ENCODE measurements at places on chromosomes 13 and 19.

GRCh38 chr19:58549664-58550361 lies 5.1 kb downstream of the CHMP2A start:
- DNase-seq, result no peak

DNA sequence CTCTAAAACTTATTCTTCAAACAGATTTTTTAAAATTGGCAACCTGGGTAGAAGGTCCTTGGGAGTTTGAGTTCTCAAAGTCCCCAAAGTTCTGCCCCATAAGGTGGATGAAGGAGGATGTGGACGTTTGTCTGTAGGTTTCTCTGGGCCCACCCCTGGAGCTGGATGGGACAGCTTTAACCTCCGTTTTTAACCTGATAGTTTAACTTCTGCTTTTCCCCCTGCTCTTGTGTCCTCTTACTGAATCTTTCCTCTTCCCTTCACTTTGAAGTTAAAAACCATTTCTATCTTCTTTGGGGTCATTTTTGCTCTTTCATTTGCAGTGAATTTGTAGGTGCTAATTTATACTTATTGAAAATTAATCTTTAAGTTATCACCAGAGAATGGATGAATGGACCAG lies 79.1 kb downstream of the ESD start:
- DNase-seq, result no peak

DNA sequence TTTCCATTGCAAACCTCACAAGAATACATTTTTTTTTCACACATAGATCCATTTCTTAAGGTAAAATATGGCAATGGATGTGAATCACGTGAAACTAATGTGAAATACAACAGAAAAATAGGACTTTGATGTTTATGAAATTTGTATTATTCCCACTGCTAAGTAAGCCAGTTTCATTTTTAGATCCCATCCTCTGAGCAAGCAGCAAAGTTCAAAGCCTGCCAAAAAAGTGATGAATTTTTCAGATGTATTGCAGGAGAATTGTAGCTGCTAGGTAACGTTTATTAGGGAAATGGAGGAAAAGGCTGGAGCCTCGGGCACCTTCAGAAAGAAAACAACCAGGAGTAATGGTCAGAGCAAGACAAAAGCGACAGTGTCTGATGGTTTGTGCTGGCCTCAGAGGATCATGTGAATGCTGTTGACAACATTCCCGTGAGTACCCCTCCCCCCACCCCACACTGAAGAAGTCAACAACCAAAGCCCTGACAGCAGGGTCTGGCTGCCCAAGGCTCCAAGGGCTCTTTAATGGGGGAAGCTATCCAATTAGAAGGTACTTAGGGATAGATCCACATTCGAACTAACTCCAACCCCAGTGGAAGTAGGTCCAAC lies 95.5 kb downstream of the OXGR1 start:
- no peak for DNase-seq

DNA sequence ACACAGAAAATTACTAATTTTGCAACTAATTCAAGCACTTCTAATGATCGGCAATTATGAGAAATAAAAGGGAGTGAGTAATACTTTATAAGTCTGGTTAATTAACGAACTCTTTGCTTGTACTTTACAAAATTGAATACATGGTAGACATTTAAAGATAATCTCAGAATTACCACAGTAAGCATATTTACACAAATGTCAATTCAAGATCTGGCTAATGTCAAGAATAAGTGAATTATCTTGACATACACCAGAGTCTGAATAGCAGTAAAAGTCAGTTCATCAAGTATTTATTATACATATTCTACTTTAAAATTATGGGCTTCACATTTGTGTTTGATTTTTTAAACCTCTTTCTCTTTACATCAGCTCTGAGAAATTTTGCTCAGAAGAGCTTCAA lies 643.4 kb downstream of the OLFM4 start:
- DNase-seq, result no peak

DNA sequence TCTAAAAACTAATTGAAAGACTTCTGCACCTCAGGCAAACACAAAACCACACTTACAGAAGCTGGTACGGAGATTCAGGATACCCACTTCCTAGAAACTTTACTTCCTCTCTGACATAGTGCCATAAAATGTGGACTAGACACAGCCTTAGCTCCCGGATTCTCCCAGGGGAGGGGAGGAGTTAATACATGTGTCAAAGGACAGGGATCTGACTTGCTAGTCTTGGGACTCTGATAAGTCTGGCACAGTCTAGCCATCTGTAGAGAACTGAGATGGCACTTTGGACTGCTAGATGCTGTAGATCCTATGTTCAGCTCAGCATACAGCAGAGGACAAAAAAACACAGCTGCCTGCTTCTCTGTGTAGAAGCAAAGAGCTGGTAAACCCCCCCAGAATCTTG lies 769.8 kb upstream of the MIR17HG start:
- no peak for DNase-seq

DNA sequence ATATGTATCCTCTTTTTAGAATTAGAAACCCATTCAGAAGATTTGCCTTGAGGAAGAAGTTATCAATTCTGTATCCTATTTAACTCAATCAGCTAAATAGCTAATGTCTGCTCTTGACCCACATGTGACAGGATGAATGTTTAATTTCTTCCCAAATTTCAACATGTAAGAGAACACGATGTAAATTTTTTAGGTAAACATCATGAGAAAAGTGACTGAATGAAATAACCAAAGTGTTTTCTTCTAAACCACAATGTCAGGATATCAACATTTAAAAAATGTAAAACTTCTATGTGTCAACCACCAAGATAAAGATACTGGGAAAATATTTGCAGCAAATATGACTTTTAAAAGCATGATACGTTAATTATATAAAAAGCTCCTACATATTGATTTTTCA lies 302.4 kb downstream of the DCT start:
- DNase-seq, result no peak

DNA sequence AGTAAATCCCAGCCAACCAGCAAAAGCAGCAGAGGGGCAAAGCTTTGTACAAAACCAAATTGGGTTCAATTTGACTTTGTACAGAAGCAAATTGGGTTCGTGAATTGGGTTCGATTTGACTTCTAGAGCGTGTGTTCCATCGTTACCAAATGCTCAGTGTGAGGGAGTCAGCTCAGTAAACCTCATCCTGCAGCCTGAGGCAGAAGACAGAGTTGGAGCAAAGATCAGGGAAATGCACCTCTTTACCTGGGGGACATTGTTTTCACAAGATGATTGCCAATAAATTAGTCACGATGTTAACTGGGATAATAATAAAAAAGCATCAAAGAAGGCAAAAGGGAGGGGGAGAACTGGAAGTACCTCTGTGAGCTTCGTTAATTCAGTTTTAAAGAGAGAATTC lies 1.5 kb downstream of the RAB20 start:
- DNase-seq, result no peak

GRCh38 chr19:42098781-42099180 lies 22.8 kb downstream of the ZNF574 start:
- no peak for DNase-seq

DNA sequence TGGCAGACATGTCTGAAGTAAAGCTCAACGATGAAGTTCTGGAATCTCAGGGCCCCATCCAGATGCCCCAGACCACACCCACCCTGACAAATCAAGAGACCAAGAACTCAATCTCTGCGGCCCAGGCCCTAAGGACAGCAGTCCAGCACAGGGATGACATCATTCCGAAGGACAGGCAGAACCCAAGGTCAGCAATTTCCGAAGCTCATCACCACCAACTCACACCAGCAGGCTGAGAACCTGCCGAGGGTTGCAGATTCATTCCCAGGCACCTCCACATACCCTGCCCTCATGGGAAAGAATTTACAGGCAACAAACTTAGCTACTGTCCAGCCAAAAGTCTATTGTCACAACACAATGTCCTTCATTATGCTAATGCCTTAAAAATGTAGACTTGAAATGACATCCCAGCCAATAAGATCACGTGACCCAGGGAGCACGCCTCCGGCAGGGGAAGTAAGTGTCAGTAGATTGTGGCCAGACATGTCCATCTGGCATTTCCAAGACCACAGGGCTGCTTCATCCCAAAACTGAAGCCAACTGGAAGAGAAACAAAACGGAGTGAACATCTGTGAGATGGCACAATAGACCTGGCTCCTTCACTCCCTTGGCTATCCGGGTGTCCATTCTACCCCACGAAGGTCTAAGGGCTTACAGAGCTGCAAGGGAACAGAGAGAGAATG lies 98.8 kb downstream of the CRYL1 start:
- DNase-seq, result no peak

DNA sequence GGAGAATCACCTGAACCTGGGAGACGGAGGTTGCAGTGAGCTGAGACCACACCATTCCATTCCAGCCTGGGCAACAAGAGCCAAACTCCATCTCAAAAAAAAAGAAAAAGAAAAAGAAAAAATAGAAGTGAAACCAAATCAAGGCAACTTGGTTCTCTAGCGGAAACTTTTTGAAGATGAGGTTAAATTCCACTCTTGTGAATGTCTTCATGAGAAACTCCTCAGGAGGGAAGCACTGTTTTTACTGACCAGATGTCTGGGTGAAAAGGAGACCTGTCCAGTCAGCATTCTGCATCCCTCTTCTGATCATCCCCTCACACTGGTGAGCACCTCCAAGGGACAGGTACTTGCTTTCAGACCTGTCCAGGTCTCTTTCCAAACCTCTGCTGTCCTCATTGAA lies 15.8 kb downstream of the BRD4 start:
- no peak for DNase-seq

GRCh38 chr13:73622381-73622780 lies 511.8 kb downstream of the KLF12 start:
- DNase-seq, result no peak

DNA sequence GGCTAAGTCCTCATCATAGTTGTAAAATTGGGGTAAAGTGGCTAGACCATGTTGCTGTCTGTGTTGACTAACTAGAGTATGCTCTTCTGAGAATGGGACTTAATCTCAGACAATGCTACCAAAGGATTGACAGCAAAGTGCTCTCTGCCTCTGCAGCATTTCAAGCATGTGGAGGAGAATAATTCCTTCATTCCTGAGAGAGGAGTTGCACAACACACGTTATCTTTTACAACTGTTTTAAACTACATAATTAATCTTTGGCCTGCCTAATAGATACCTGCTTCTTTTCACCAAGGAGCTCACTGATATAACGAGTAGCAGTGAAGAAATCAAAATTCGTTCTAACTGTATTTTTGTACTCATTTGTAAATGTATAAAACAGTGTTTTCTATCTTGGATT lies 2172.2 kb downstream of the PCDH9 start:
- DNase-seq, result no peak

GRCh38 chr13:94607939-94608338 lies 6.3 kb downstream of the GPR180 start:
- DNase-seq, result no peak

- no peak for DNase-seq
These were observed 96.8 kb upstream of the DOCK9 start for GRCh38 chr13:99074693-99075092.

DNA sequence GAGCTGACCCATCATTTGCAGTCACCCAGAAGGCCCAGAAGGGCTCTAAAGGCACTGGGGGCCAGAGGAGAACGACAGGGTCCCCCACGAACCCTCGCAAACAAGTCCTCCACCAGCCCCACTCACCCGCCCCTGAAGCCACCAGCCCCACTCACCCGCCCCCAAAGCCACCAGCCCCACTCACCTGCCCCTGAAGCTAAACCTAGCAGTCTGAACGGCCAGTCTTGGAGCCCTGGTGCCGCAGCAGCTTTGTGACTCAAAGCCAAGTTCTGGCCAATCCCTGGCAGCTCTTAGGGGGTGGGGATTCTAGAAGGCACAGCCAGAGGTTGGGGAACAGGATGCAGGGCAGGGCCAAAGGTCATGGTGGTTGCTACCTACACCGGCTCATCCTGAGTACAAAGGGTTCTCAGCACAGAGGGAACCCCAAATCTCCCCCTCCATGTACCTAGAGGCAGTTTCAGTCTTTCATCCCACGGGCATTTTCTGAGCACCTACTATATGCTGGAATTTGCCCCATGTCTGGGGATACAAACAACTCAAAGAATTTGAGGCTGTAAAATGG lies at the start of gene IQCN:
Gene IQCN (minus strand): TSS at position 234 of the 562 bp plus-strand sequence. CDS start 4,974 bp downstream, outside the sequence.
- DNase-seq, result no peak

DNA sequence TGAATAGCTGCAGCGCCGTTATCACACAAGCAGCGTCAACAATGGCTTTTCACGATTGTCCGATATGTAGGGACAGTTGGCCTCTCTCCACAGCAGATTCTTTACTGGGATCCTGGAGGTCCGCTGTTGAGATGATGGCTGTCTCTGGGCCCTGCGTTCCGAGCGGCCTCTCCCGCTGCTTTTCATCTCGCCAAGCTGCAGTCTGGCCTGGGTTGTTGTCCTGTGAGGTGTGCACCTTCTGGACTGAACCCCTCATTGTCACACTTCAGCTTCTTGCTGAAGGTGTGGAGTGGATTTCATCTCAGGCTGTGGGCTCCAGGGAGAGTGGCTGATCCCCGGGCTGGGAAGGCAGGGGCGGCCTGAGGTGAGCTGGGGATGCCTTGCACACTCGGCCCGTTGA lies 9.6 kb downstream of the UPF1 start:
- DNase-seq, result no peak

DNA sequence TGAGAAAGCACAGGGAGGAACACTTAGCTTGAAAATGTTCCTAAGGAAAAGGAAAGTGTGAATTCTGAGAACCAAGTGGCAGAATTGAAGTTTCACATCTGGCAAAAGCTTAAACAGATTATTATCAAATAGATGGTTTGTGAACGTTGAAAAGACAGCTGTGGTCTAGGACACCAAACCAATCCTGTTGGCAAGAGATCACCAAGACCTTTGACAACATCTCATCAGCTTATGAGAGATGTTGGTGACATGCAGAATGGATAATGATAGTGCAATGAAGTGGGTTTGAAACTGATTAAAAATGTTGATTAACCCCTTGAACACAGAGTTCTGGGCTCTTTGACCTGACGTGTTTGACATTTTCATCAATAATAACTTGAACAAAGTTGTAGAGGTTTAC lies 74.6 kb upstream of the GPR183 start:
- DNase-seq, result no peak

GRCh38 chr13:100664171-100664900 lies 10.3 kb downstream of the TMTC4 start:
- no peak for DNase-seq

- no peak for DNase-seq
These were observed 17.0 kb upstream of the TMEM255B start for GRCh38 chr13:113742000-113742441.

GRCh38 chr19:2912306-2912705 lies 11.6 kb downstream of the ZNF57 start:
- no peak for DNase-seq

GRCh38 chr19:38209671-38210457 lies 14.2 kb downstream of the DPF1 start:
- no peak for DNase-seq

DNA sequence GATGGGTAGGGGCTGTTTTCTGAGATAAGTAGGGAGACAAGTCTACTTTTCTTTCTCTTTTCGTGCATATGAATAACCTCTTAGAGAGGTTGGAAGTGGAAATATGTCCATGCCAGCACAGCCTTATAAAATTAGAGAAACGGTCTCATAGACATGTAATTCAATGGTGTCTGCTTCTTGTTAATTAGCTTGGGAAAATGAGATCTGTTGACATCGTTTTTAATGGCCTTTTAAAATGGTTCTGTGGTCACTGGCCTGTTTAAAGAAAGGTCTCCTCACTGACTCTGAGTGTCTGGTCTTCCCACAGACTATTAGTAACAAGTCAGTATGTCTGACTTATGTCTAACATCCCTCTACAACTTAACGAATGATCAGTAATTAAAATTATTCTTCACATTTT lies 487.1 kb downstream of the SLITRK6 start:
- no peak for DNase-seq

- no peak for DNase-seq
These were observed 229.4 kb downstream of the ITGBL1 start for GRCh38 chr13:101681834-101682233.

GRCh38 chr19:8673276-8673891 lies 25.2 kb downstream of the ACTL9 start:
- no peak for DNase-seq

All from fibroblast of skin of left biceps (primary cell).